ENCODE measurements at places on chromosomes 6 and 20.

GRCh38 chr6:64782877-64783276 is 924.1 kb downstream of the EYS start:
- DNase-seq = no peak

- peak; percentile 91 for DNase-seq
These were observed 73.6 kb downstream of the NCR2 start for GRCh38 chr6:41408982-41409381.

GRCh38 chr6:55069132-55069781 is 105.1 kb upstream of the HCRTR2 start:
- DNase-seq = peak; percentile 63

DNA sequence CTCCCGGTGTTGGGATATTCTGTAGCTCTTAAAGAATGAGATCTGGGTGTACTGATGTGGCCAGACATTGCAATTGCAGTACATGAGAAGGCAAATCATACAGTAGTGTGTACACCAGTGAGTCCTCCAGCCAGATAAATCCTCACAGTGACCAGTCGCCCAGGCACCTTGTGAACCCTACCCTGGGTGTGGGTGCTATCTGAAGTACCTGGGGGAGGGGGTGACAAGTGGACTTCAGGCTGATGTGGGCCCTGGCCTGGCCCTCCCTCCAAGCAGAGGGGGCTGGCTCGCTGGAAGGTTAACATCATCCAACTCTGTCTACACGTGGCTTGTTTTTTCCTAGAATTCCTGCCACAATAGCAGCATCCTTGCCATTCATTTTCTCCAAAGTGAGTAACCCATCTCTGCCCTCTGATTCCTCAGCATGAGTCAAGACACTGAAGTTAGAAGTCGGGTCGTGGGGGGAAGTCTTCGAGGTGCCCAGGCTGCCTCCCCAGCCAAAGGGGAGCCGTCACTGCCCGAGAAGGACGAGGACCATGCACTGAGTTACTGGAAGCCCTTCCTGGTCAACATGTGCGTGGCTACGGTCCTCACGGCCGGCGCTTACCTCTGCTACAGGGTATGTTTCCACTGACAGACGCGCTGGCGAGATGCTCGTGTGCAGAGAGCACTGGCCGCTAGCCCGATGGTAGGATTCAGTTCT is 70.8 kb downstream of the PTPN1 start:
- DNase-seq = no peak

GRCh38 chr6:33746651-33747100 is at the start of gene IP6K3:
Gene IP6K3 (minus strand): TSS chr6:33746905. CDS start chr6:33735476, 11,429 bp downstream.
- peak; percentile 51 for DNase-seq

DNA sequence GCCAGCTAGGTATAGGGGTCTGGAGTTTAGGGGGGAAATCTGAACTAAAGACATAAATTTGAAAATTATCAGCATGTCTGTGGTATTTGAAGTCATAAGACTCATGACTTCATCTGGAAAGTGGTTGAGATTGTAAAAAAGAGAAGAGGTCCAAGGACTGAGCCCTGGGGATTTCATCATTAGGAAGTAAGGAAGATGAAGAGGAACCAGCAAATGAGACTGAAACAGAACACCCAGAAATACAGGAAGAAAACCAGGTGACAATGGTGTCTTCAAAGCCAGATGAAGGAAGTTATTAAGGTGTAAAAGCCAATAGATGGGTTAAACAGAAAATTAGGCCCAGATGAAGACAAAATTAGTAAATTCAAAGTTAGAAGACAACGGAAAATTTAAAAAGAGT is 49.1 kb upstream of the UBR2 start:
- DNase-seq = no peak

DNA sequence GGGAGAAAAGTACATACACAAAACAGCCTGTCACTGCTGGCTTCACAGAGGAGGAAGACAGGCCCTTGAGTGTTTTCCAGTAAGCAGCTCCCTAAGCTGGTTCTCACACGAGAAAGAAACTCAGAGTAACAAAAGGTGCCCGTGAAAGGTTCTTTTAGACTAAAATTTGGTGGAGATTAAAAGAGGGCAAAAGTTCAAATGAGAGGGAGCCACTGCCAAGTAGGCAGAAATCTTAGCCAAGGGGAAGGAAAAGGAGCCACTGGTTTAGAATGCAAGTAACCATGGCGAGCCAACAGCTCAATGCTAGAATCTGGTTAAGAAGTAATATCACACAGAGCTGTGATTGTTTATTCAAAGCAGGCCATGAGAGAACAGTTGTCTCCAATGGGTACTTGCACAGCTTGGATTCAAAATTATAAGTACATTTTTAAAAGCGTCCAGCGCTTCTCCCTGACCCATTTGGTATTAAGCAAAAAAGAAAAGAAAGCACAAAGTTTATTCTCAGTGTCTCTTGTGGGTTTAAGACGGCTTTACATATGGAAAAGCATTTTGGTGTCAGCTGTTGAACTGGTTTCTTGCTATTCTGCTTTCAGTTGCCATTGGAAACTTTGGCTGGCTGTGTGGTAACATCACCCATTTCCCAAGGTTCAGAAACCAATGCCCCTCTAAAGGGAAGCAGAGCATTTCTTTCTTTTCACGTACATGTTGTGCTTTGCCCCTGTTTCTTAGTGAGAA is 648.5 kb downstream of the RNF144B start:
- no peak for DNase-seq

DNA sequence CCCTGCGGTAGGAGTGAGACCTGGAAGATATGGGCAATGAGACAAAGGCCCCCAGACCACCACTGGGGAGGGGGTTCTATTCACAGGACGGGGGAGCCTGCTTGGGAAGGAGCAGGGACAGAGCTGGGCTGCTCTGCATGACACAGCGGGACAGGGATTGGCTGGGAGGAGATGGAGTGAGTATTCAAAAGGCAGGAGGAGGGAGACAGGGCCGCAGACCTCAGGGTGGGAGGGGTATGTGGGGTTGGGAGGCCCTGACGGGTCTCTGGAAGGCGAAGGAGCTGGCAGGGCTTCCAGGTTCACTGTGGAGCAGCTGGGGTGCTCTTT is 60.8 kb upstream of the RPS6KA2 start:
- DNase-seq = peak; percentile 50

DNA sequence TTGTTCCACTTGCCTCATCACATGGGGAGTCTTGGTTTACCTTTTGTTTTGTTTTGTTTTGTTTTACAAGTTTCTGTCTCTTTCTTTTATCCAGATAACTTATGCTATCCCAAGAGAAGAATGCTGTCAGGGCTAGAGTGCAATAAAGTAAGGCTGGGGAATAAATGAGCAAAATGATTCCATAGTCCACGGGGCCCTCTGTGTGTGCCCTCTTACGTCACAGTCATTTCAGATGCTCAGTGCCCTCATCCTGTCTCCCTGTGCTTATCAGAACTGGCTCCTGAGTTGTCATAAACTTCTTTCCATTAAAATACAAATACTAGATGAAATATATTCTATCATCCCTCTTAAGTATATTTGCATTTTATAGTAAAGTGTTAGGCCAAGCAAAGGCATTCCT is 30.8 kb upstream of the ENPP1 start:
- no peak for DNase-seq

DNA sequence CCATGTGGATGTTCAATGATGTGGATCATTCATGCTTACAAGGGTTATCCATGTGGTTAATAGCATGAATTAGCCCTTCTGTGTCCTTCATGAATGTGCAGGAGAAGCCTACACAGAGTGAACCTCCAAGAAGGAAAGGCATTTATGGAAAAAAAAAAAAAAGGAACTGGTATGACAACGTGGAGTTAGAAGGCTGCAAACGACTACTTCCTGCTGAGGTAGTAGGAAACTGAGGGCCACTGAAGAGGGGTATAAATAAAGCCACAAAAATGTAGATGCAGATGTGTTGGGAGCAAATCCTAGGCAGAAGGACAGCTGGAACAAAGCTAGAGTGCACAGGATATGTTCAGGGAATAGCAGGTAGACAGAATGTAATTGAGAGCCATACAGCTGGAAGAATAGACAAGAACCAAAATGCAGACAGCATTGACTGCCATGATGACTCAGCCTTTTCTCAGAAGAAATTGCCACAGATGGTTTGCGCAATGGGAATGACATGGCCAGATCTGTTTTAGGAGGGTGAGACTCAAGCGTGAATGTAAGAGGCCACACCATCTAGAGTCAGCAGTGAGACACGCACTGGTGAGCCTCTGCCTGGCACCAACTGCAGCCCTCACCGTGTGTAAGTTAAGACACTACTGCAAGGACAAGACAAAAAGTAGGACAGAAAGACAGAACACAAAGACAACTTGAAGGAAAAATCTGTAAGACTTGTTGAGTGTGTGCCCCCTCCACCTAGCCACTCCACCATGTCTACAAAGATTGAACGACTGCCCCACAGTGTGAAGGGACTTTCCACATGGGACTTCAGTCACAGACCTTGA is 79.8 kb downstream of the KIF13A start:
- peak; percentile 54 for DNase-seq

DNA sequence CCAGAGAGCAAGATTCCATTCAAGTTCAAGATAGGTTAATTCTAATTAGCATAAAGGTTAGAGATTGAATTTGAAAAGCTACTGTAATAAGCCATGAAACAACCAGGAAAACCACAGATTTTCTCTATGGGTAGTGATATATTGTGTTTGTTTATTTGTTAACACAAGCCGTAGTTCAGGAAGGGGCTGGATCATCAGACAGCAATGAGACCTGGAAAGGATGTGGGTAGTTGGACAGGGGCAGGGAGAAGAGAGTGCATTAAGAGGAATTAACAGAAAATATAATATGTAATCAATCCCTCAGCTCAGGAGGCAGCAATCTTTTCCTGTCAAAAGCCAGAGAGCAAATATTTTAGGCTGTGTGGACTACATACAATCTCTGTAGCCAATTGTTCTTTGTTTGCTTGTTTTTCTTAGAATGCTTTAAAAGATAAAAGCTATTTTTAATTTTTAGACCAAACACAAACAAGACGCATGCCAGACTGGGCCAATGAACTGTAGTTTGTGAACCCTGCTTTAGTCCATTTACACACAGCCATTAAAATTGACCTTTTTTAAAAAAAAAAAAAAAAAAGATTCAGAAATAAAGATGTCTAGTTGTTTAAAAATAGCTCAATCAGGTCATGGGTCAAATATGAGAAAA is 398.7 kb upstream of the MARCKS start:
- no peak for DNase-seq

DNA sequence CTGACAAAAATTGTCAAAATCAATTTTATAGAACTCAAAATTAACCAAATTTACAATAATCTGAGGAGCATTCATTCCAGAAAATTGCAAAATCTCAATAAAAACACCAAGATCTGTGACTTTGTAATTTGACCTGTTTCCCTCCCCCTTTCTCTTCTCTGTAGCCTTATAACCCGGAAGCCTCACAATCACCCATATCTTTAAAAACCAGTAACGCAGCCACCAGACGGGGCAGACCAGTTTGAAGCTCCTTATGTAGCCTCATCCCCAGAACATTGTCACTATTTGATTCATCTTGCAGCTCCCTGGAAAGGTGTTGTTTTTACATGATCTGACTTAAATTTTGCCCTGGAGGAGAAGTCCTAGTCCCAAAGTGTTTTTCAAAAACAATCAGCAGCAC is 27.5 kb upstream of the TGM6 start:
- no peak for DNase-seq

DNA sequence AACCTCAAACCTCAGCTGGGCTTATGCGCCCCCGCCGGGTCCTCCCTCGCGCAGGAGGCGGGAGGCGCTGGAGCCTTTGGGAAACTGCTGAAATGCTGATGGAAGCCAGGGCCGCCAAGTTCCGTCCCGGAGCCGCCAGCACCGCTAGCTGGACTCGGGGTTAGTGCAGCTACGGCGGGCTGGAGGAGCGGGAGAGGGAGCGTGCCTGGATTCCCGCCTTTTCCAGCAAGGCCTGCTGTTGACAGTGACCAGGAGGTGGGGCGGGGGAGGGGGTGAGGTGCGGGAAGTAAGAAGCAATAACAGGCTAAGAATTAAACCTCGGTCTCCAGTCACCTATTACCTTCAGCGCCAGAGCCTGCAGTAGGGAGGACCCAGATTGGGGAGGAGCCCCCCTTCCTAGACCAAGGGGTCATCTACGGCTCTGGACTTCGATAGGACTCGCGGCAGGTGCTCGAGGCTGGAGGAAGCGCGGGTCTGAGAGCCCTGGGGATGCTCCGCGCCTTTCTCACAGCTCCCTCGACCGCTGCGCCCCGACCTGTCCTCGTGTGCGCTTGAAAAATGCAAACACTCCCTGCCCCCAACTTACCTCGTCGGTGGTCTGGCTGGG is 20.5 kb downstream of the COL9A1 start:
- DNase-seq = peak; percentile 84

DNA sequence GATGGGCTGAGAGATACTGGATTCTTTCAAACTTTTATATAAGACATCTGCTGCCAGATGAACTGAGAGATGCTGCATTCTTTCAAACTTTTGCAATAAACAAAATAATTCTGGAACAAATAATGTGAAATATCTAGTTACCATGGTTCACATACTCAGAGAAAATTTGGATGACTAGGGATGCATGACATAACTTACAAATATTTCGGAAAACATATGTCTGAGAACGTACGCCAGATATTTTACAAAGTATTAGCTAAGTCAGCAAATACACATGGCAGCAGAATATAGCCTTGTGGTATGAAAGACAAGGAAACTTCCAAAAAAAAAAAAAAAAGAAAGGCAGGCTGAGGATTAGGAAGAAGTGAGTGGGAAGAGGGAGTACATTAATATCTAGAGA is 113.3 kb upstream of the TRAF3IP2 start:
- peak; percentile 58 for DNase-seq

DNA sequence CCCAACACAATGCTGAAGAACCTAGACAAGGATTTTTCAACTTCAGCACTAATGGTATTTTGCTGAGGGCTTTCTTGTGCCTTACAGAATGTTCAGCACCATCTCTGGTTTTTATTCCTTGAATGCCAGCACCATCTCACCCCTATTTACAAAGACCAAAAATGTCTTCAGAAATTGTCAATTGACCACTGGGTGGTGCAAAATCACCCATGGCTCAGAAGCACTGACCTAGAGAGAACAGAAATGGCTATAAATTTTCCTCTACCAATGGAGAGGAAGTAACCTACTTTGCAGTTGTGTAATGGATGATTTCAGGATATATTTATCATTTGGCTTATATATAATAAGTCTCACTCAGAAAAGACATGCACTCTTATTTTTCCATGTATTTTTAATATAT is 431.0 kb upstream of the IRAK1BP1 start:
- no peak for DNase-seq

GRCh38 chr20:38227420-38228360 is 32.8 kb downstream of the KIAA1755 start:
- DNase-seq = no peak

DNA sequence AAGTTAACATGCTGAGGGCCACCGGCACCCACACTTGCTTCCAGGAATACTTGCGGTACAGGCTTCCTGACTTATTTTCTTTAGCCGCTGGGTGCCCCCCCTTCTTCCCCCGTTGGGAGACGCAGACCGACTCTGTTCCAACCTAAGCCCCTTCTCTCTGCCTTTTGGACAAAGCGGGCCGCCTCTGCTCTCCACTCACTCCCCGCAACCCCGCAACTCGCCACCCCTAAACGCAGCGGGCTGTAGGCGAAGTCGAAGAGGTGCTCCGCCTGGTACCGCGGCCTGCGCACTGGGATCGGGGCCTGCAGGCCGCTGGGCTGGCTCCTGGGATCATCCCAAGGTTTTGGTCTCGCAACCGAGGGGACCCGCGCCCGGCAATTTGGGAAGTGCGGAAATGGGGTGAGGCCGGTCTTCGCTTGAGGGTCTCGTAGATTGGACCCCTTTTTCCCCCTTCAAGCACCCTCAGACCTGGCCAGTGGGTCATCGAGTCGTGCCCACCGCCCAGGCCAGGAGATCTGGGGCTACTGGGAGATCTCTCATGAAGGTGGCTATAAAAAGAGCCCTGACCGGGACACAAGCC is 4.7 kb upstream of the FOXF2 start:
- peak; percentile 46 for DNase-seq

Data from eye (tissue), 1 donor.